ENCODE measurements at places on chromosomes 4 and X.
A peak's percentile ranks its signal among the peaks of the same experiment; 100 is the strongest.

DNA sequence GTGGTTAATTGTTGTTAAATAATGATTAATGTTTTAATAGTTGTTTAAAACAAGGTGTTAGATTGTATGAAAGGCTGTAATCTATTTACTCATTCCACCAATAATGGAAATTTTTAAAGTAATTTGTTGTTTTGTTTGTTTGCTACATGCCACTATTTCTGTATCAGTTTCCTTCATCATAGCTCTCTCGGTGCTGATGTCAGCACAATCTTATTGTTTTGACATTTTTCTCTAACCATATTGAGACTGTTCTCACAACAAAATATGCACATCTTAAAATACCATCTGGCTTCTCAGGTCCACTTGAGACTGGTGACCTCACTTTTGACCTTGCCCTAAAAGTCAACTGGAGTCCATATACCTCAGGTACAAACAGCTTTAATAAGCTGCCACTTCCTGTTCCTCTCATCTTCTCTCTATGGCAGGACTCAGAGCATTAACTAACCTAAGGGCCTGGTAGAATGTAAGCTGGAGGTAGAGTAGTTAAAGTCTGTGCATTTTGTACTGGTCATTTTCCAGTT is 1.0 kb upstream of the GUCY1B1 start:
- no peak for DNase-seq

- DNase-seq: no peak
Measured at GRCh38 chrX:73289039-73289438, 74.4 kb upstream of the NAP1L2 start.

- no peak for DNase-seq
Measured at GRCh38 chr4:144734522-144734921, 88.6 kb downstream of the HHIP start.

DNA sequence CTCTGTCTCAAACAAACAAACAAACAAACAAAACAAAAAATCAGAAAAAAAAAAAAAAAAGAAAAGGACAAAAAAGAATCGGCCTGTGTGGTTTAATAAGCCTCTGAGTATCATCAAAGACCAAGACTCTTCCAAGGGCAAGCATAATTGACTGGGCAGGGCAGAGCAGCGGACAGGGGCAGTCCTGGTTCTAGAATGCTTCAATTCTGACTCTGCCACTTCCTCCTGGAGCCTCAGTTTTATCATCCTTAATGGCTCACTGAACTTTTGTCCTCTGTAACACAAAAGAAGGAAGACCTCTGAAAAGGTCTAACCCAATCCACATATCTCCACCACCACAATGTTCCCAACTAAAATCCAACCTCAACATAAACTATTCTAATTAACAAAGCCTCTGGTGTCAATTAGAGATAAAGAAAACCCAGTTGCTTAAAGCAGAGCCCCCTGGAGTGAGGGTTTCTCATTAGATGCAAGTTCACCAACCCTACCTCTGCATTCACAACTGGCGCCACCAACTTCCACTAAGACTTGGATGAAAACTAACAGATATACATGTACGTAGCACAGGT is 51.7 kb downstream of the TBC1D9 start:
- no peak for DNase-seq

DNA sequence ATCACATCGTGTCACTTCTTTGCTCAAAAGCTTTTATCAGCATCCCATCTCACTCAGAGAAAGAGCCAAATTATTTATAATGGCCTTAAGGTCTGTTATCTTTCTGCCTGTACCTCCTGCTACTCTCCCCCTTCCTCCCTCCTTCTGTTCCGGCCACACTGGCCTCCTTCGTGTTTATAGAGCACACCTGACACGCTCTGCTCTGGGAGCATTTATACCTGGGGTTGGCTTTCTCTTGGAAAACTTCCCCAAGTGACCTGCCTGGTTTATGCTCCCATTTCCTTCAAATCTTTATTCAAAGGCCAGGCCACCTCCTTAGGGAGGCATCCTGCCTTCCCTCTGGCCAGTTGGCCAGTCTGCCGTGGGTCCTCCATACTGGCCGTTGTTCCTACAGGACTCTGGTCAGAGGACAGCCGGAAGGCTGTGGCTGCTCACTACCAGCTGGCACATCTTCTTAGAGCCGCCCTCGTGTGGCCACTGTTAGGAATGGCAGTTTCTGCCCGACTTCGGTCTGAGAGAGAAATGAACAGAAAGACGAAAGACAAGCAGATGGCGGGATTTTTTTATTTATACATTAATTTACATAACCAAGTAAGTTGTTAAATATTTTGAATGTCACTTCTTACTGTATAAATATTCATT is 80.2 kb upstream of the CBLL2 start:
- DNase-seq: peak; percentile 53

DNA sequence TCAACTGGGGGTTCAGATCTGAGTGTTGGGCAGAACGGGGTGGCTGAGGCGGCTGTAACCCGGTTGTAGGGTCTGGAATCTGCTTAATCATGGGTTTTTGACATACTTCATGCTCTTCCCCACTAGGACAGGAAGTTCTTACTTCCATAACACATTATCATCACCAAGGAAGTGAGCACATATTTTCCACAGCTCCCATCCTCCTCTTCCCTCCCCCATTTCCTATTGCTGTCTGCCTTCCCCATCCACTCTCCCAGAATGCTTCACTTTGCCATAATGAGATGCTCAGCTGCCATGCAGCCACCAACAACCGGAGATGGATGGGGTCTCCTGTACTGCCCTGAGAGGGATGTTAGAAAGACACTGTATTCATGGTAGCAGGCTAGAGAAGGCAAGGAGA is 6.4 kb upstream of the DCUN1D4 start:
- DNase-seq: no peak

- DNase-seq: no peak
Measured at GRCh38 chr4:40194602-40195161, 2.1 kb upstream of the RHOH start.

GRCh38 chr4:85370400-85371032 is 104.4 kb upstream of the ARHGAP24 start:
- DNase-seq: no peak

- DNase-seq: no peak
Measured at GRCh38 chr4:134490863-134491262, 289.3 kb upstream of the PABPC4L start.

DNA sequence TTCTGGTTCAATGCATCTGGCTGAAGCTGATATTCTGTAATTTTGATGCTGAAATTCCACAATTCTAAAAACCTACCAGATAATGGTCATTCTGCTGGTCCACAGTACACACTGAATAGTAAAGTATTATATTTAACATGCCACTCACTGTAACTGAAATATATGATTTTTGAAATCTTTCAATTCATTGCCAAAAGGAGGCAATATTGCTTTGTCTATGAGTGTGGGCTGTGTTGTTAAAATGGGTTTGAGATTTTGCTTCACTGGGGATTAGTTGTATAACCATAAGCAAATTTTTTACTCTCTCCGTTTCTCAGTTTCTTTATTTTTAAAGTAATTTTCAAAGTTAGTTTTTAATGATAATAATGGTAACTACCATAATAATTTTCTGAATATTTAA is 1404.1 kb upstream of the IGFBP7 start:
- DNase-seq: no peak

GRCh38 chr4:169311643-169312365 is 41.0 kb upstream of the SH3RF1 start:
- DNase-seq: no peak

- no peak for DNase-seq
Measured at GRCh38 chr4:80393246-80393969, 57.9 kb downstream of the CFAP299 start.

DNA sequence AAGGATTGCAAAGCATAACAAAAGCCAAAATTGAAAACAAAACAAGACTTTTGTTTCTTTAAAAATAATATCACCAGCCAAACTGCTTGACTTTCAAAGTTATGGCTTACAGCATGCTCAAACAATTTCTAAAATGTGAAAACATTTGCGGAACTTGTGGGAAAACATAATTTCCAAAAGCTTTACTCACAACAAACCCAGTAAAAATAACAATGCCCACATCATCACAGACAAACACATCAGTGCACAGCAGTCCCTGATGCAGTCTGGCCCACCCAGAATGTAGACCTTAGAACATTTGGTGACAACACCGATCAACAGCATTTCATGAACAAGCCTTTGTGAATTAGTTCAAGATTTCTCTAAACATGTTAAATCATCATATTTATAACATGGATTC is 98.9 kb downstream of the ARHGAP6 start:
- no peak for DNase-seq

GRCh38 chrX:9312922-9313867 is 151.7 kb upstream of the TBL1X start:
- peak; percentile 82 for DNase-seq

- no peak for DNase-seq
Measured at GRCh38 chr4:40842725-40843423, 93.1 kb downstream of the NSUN7 start.

GRCh38 chr4:184941671-184942418 is 76.4 kb upstream of the HELT start:
- DNase-seq: no peak

DNA sequence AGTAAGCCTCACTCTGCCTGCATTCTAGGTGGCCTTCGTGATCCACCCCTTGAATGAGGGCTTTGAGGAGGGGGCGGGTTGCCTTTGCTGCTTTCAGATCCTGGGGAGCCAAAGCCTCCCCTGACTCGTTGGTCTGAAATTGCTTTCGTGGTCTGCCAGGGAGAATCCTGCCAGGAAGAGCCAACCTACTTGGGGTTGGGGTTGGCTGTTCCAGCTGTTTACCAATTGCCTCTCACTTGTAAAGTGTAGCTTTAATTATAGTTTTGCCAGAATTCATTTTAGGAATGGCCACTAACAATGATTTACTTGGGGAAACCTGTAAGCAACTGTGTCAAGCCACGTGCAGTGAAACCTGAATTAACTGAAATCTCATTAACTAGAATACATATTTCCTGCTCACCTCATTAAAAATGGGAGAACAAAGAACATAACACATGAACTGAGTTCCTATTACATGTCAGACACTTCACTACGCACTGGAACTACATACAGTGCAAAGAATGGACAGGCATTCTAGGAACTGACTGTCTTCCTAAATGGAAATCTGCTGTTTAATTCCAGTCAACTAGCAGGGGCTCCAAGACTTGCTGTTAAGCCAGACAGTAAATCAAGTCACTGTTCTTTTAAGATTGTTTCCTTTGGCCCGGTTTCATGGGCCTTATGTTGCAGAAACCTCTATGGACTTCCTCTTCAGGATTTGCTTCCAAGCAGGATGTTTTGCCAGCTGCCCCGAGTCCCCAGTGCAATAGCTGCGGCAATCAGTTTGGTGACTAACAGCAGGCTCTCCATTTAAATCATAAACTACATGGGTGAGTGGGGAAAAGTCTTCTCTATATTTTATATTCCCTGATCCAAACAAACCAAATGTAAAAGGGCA is 16.4 kb upstream of the NKRF start:
- no peak for DNase-seq

DNA sequence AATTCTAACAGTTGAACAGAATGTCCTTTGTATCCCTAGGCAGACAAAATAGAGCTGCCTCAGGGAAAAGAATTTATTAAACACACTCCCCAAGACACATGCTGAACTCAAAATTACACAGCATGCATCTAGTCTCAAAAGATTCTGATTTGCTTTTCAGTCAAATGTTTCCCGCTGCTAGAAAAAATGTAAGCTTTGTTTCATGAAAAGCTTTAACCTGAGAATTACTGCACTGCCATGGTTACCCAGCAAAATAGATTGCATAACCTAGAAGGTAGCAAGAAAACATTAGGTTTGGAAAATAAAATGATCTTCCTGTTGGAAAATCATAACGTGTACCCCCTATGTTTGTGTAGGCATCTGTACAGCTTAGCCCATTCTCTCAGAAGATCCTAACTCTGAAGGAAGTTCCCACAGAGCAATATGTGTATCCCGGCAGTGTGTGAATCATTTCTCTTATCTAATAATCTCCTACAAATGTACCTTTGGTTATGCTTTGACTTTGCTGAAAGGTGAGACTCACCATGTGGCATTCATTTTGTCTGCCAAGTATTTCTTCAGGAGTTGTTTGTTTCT is 646.9 kb downstream of the STPG2 start:
- DNase-seq: no peak

DNA sequence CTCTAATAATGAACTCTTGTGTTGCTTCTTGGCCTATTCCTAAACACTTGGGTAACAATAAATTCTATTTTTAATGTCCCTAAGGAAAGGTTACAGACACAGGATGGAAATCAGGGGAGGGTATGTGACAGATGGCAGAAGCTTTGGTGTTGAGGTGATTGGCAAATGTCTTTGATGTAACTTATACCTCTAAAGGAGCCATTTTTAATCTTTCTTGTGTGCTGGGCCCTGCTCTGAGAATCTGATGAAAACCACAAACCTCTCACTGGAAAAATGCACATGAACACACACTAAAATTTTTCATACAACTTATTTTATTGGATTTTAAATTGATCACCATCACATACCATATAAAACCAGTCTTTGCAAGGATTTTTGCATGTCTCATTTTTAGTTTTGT is 17.7 kb downstream of the FRYL start:
- DNase-seq: no peak

DNA sequence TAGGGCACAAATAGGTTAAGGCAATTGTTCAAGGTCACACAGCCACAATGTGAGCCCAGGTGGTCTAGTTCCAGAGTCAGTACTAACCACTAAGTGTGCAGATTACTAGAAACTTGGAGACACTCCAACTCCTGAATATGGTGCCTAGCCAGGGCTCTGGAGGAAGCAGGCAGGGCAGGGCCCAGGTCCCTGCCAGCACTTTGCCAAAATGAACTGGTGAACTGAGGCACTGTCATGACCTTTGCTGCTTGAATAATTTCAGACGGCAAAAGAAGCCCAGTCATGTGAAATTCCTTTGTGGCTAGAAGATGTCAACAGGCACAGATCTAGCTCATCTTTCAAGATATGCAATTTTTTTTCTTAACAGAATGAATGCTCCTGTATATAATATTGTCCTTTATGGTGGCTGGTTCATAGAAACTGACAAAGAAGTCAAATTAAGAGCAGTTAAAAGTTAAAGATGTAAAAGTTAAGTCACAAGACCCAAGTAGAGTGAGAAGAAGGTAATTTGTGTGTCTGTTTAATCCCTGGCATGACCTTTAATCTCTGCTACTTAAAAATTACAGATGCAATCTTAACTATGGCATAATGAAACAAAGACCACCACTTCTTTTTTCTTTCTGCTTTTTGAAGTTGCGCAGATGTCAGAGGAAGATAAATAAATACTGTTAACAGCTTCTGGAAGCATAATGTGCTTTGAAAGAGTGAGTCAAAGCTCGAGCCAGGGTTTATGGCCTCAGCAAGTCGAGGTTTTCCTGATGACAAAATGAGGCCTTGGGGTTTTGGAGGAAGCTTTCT is 54.1 kb downstream of the SHROOM3 start:
- DNase-seq: no peak

GRCh38 chrX:110032534-110033147 is 29.7 kb downstream of the TMEM164 start:
- DNase-seq: no peak

- DNase-seq: peak; percentile 26
Measured at GRCh38 chr4:16226816-16227461, 668 bp upstream of the TAPT1 start.

- DNase-seq: no peak
Measured at GRCh38 chr4:125125276-125125675, 189.5 kb upstream of the FAT4 start.

DNA sequence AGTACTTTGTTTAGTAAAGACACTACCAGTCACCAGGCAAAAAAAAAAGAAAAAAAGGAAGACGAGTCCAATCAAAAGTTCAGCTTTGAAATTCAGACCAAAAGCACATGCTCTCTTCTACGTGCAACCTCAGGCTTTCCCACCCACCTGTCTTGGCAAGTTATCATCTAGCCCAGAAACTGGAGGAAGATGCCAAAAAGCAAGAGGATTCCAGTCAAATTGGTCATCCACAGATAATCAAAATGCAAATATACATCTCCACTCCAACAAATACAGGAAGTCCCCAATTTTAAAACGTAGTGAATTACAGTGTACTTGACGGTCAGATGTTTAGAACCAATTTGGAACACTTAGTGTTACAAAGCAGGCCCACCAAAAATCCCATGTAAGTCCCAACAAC is 96.5 kb downstream of the PALLD start:
- DNase-seq: no peak
